ENCODE measurements at places on chromosomes 4 and X.

DNA sequence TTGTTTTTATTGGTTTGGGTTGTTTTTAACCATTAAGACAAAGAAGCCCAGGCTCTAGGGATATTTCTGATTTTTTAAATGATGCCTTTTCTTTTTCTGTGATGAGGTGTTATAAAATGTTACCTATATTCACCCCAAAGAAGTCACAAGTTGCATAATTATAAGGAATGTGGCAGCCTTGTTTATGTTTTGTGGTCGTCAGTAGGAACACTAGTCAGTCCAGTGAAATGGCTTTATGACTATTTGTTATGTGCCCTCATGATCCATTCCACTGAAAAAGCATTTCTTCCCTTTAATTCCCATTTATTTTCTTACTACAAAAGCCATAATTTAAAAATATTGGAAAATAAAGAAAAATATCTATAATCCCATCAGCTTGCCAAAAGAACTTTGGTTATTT, 34.4 kb downstream of the CC2D2A start:
- no peak for DNase-seq

DNA sequence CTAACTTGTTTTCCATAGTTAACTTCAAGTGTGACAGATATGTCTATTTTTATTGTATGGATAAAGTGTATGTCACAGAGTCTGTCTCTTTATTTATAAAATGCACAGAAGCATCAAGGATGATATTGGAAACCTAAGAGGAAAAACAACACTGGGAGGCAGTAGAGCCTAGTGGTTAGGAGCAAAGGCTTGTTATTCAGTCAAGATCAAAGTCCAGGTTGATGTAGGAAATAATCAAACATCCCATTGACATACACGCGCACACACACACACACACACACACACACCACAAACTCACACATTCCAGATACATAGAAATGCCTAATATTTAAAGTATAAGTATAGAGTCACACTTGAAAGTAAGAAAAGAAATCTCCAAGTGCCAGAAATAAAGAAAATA, 206.8 kb downstream of the CHRDL1 start:
- DNase-seq: no peak

- DNase-seq: no peak
These were observed 260.9 kb downstream of the GLUD2 start for GRCh38 chrX:121308276-121308805.

GRCh38 chr4:165385126-165385525, 6.3 kb downstream of the CPE start:
- DNase-seq: no peak

DNA sequence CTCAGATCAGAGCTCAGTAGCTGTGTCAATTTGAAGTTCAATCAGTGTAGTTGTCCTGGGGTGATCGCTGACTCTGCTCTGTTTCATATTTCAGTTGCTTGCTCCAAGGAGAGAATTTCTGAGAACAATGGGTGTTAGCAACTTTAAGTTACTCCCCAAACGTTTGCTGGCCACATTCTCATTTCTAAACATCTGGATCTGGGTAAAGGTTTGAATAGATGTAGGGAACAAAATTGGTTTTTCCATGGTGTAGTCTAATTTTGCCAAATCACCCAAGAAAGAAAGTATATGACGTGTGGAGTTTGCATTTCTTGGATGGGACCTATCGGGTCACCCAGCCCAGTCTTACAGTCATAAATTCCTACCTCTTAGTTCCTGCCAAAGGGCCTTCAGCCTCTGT, 103.7 kb downstream of the AKAP4 start:
- no peak for DNase-seq

DNA sequence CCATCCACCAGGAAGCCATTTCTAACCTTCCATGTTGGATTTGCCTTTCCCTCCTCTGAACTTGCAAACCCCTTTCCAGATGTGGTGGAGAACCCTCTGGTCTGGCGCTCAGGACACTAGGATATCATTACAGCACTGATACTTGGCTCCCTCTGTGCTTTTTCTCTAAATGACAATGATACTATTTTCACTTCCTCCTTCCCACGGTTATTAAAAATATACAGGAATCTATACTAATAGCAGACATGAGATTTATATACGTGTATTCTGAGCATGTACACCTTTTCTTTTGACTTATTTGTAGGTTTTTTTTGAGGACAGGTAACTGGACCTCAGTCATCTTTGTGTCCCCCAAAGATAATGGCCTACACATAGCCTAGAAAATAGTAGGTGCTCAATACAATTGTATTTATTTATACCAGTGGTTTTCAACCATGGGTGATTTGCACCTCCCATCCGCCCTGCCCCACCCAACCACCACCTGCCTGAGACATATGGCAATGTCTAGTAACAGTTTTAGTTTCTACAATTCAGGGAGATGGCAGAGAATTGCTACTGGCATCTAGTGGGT, 60.4 kb upstream of the PLAC8 start:
- DNase-seq: no peak

- DNase-seq: no peak
These were observed 320.1 kb downstream of the CFAP299 start for GRCh38 chr4:80655662-80656061.

DNA sequence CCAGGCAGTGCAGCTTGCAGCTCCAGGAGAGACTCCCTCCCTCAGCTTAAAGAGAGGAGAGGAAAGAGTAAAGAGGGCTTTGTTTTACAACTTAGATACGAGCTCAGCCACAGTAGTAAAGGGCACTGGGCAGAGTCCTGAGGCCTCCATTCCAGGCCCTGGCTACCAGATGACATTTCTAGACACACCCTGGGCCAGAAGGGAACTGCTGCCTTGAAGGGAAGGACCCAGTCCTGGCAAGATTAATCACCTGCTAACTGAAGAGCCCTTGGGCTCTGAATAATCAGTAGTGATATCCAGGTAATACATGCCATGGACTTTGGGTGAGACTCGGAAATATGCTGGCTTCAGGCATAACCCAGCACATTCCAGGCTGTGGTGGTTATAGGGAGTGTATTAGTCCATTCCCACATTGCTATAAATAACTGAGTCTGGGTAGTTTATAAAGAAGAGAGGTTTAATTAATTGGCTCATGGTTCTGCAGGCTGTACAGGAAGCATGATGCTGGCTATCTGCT, 15.3 kb upstream of the SLC16A2 start:
- no peak for DNase-seq

DNA sequence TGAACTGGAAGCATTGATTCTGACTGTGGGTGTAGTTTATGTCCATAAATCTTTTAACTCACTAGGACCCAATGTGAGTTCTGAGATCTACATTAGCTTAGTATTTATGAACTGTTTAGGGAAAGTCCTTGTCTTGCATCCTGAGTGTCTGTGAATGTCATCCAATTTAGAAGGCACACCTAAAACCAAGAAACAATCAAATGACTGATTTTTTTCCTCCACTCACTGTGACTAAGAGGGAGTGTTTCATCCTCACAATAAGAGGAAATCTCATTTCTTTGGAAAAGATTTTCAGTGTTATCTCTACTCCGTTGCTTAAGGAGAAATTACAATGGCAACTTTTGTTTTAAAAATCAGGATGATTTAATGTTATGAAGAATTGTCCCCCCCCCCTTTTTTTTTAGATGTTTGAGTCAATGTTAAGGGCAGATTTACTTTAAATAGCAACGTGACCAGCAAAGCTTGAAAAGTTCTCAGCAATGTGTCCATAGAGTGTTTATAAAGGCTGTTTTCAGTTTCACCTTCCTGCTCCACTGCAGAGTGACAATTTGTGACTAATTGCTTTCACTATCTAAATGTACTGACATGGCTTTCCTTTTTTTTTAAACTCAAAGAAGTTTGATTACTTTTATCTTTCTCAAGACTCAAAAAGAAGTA, 173.0 kb downstream of the SPCS3 start:
- DNase-seq: peak; percentile 33

GRCh38 chr4:94214703-94215319, 7.1 kb downstream of the SMARCAD1 start:
- DNase-seq: no peak

DNA sequence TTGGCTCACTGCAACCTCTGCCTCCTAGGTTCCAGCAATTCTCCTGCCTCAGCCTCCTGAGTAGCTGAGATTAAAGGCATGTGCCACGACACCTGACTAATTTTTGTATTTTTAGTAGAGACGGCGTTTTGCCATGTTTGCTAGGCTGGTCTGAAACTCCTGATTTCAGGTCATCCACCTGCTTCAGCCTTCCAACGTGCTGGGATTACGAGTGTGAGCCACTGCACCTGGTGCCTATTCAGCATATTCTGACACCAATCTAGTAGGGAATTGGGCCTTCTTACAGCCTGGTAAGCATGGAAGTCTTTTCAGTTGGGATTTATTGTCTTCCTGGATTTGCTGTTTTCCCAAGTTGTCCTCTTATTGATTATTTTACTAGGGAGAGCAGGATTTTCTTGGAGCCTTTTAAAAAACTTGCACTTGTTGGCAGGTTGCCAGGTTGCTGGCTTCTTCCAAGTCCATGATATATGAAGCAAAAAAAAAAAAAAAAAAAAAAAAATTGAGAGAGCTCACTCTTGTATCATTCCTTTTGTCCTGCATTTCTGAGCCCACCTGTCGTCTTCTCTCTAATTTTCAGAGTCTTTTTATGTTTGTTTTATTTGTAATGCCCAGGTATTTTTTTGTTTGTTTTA, 43.7 kb downstream of the TMPRSS11E start:
- no peak for DNase-seq

GRCh38 chr4:15500701-15501100, 31.0 kb downstream of the CC2D2A start:
- DNase-seq: no peak

GRCh38 chrX:124228849-124229248, 103.6 kb upstream of the TEX13D start:
- no peak for DNase-seq

DNA sequence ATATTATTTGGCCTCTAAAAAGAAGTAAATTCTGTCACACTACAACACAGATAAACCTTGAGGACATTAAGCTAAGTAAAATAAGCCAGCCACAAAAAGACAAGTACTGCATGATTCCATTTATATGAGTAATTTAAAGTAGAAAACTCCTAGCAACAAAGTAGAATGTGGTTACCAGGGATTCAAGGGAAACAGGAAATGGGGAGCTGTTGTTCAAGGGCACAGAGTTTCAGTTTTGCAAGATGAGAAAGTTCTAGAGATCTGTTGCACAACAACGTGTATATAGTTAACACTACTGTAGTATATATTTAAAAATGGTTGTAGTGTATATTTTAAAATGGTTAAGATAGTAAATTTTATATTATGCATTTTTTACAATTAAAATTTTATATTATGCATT, 25.4 kb downstream of the SEC31A start:
- no peak for DNase-seq

- no peak for DNase-seq
These were observed 74.4 kb downstream of the AFF1 start for GRCh38 chr4:87009095-87009648.

GRCh38 chrX:13545726-13546125, 23.7 kb upstream of the EGFL6 start:
- DNase-seq: no peak

GRCh38 chr4:141352909-141353525, 132.3 kb downstream of the ZNF330 start:
- DNase-seq: no peak

DNA sequence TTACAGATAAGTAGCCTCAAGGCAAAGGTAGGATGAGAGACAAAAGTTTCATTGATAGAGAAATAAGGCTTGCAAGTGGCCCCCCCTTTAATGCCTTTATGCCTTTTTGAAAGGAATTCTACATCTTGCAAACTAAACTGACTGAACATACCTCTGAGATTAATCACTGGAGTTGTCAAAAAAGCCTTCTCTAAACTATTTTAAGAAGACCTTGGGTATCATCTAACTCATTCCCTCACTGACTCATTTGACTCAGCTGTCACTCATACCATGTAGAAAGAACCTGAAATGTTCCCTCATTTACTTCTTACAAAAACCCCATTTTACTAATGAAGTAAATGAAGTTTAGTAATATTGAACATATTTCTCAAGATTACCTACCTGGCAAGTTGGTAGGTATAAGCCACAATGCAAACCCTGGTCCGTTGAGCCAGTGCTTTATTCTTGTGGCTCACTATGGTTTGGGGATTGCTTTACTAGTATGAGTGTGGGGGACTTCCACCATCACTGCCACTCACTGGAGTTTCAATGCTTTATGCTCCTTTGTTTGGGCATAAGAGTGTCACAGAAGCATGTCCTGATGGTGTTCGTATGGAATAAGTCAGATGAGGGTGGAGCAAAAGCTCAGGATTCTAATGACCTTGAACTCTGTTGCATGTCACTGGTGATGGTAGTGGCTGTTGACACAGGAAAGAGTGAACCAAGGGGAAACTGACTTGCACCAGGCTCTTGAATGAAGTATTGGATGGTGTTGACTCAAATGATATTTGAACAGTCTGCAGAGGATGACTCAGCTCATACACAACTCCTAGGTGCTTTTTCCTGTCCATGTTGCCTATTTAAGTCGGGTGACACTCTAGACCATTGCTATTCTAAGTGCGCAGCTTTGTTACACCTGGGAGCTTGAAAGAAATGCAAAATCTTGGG, 305.5 kb upstream of the EMCN start:
- DNase-seq: no peak

DNA sequence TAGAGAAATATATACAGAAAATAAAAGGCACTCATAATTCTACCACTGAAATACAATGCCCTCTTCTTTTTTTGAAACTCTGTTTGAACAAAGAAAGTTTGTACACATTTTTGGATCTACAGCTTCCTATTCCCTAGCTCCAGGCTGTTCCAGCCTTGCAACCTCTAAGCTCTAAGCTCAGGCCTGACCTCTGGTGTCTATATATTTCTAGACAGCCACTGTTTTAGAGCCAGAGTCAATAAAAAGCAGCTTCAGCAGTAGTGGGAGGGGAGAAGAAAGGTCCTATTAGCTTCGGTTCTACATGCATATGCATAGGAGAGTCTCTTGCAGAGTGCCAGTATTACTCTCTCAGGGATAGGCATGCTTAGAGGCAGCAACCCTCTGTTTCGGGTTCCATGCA, 39.7 kb downstream of the CLDN2 start:
- DNase-seq: no peak

GRCh38 chr4:109864134-109864533, 16.2 kb downstream of the LRIT3 start:
- DNase-seq: no peak

DNA sequence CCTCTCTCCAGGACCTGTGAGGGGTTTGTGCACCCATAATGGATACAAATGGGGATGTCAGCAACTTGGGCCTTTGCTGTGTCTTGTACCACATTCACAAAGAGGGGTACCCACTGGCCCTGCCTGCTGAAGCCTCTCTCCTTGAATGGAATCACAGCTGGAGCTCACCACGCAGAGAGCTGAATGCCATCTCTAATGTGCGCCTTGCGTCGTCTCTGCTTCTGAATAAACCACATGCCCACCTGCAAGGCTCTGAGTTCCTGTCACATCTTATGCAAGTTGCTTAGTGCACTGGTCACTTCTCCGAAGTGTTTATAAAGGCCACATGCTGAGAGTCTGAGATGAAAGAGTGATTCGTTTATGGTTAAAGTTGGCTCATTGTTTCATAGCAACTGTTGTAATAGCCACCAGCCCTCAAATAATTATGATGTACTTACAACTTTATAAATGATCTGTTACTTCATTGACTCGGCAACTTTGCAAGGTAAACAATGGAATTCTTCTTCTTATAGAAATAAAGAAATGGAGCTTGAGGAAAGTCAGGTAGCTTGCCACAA, 6.2 kb upstream of the PUDP start:
- DNase-seq: no peak

- no peak for DNase-seq
These were observed at the start of gene CC2D2A for GRCh38 chr4:15469402-15470127. Gene CC2D2A (plus strand): TSS chr4:15469882. CDS start chr4:15475933, 6,051 bp downstream.

- no peak for DNase-seq
These were observed 6.9 kb upstream of the TRPC3 start for GRCh38 chr4:121958777-121959176.

GRCh38 chrX:16838202-16839066, 31.7 kb downstream of the RBBP7 start:
- no peak for DNase-seq

- no peak for DNase-seq
These were observed 41.4 kb downstream of the ARHGEF9 start for GRCh38 chrX:63743596-63743995.
